ENCODE measurements at places on chromosomes 3 and 15.

DNA sequence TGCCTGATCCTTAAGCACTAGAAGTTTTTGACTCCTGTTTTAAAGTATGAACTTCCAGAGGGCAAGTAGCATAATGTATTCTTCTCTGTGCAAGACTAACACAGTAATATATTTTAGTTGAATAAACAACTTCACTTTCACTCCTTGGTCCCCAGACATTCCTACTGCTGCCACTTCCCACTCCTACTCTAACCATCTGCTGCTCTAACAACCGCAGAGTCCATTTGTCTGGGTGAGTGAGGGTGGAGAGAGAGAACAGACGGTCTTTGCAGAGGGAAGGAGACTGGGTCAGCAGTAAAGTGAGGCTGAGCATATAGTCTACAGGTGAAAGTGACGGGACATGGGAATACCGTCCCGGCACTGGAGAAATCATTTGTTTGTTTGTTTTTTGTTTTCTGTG, 301.0 kb upstream of the SLCO3A1 start:
- no peak for DNase-seq

DNA sequence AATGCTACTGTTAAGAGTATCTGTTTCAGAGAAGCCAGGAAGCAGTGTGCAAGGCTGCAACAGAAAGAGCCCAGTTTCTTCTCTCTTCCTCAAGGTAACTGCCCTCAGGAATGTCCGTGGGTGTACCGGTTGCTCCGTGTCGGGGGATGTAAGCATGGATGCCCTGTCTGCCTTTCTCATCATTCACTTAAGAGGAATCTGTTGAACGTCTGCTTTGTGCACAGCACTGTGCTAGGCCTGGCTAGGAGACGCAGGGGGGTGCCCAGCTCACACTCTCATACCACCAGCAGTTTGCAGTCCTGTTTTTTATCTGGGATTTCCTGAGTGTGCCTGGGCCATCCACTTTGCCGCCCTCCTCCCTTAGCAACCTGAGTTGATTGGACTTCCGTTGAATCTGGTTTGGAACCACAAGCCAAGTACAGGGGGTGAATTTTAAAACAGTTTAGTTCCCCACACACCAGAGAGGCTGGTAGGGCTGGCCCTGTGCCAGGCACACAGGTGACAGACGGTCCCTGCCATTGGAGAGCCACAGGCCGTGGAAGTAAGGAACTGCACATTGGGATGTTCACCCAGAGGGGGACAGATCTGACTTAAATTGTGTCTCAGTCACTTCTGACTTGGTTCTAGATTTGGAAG, 11.2 kb downstream of the BOC start:
- no peak for DNase-seq

GRCh38 chr3:151210676-151211381, 7.8 kb upstream of the GPR171 start:
- no peak for DNase-seq

GRCh38 chr3:111737706-111738086, 121.4 kb upstream of the PHLDB2 start:
- DNase-seq = peak; percentile 95

DNA sequence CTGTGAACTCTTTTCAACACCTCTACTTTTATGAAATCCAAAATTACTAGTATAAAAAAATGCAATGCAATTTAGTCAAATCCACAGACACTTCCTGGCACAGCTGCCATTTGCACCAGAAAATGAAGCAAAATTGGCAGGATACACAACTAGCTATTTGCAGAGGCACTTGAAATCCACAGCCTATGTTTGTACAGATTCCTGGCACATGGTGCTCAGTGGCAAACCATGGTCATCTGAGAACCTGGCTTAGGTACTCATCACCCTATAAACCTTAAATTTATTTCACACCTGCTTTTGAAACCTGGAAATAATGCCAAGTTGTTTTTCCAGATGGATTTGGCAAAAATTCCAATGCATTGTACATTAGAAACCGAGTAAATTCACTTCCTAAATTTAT, 20.2 kb upstream of the PPM1L start:
- DNase-seq = no peak

DNA sequence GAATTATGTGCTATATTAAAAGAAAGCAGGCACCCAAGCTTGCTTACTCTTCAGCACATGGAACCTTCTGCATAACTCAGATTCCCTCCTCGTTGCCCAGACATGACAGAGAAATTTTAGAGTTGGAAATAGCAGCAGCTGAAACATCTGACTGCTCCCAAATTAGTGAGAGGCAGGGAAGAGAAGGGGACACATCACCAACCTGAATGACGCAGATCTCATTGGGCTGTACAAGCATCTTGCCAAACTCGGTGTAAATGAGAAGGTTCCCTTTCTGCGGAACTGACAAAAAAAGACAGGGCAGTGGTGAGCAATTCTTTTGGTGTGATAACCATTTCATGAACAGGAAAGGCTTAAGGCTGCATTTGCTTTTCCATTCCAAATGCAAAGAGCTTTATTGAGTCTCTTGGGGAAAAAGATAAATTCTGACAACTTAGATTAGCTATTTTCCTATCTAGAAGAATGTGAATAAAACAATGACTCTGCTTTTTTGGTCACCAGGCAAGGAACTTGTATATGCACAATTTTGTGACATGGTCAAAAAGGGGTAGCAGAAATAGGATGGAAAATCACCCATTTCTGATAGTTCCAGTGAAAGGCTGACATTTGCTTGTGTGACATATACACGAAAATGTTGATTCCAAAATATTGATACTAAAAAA, 35.1 kb downstream of the HGD start:
- DNase-seq = no peak

DNA sequence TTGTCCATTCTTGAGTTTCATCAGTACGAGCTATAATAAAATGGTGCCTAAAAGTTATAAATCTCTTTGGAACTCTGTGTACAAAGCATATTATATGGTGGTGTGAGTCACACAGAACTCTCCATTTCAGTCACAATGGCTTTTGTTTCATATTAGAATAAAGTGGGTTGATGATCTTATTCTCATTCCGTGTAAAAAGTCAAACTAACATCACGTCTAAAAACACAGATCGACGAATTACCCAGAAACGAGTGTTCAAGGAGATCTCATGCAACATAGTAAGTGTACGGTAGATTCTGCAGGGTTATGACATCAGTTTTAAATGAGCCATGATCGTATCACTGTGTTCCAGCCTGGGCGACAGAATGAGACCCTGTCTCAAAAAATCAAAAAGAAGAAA, 122.4 kb downstream of the FOXP1 start:
- no peak for DNase-seq

GRCh38 chr3:73470860-73471259, 153.9 kb downstream of the PDZRN3 start:
- no peak for DNase-seq

DNA sequence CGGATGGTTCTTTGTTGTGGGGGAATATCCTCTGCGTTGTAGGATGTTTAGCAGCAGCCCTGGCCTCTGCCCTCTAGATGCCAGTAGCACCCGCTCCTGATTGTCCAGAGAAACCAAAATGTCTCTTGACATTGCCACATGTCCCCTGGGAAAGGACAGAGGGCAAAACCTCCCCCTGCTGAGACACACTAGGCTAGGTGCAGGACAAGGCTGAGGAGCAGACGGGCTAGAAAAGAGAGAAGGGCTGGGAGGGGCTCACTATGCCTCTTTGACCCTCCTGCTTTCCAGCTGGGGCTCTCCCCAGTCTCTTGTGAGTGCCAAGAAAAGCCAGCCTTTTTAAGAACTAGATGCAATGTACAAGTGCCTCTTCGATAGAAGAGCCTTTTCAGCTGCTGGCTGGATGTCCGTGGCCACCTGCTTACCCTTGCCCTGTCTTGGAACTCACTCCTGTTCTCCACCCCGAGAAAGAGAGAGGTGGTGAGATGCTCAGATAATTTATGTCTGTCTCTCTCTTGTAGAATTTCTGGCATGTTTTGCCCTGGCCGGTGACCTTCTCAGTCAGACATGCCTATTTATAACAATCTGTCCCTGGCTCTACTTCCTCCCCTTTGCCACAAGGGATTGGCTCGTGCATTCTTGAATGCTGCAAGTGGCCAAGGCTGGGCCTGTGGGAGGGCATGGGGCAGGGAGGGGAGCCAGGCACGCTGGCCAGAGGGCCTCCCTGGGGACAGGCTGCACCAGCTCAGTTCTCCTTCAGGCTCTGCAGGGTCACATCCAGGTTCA, 142.6 kb downstream of the RPLP1 start:
- no peak for DNase-seq

GRCh38 chr15:95511671-95512070, 818.8 kb upstream of the NR2F2 start:
- DNase-seq = peak; percentile 49

GRCh38 chr15:58249646-58250312, 111.6 kb downstream of the AQP9 start:
- DNase-seq = no peak

DNA sequence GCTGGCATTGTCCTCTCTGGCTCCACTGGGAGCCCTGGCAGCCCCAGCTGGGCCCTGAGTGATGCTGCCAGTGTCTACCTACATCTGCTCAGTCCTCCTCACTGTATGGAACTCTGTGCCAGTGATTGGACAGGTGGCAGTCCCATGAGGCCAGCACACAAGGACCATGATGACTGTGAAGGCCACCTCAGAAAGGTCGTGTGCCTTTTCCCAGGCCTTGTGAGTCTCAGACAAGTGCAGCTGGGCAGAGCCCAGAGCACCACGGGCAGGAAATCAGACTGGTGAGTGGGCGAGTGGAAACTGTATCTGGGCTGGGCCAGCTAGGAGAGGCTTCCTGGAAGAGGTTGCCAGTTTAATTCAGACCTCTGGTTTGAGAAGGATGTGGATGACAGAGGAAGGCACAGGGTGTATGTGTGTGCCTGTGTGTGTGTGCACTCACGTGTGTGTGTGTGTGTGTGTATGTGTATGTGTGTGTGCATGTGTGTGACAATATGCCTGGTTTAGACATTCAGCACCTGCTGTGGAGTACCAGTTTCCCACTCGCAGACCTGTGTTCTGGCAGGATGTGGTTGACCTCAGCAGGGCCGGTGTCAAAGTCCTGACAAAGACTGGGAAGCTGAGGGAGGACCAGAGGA, 7.0 kb downstream of the MAPKAPK3 start:
- no peak for DNase-seq

- DNase-seq = peak; percentile 64
Observed at GRCh38 chr3:9946112-9947024, 5.8 kb downstream of the PRRT3 start.

DNA sequence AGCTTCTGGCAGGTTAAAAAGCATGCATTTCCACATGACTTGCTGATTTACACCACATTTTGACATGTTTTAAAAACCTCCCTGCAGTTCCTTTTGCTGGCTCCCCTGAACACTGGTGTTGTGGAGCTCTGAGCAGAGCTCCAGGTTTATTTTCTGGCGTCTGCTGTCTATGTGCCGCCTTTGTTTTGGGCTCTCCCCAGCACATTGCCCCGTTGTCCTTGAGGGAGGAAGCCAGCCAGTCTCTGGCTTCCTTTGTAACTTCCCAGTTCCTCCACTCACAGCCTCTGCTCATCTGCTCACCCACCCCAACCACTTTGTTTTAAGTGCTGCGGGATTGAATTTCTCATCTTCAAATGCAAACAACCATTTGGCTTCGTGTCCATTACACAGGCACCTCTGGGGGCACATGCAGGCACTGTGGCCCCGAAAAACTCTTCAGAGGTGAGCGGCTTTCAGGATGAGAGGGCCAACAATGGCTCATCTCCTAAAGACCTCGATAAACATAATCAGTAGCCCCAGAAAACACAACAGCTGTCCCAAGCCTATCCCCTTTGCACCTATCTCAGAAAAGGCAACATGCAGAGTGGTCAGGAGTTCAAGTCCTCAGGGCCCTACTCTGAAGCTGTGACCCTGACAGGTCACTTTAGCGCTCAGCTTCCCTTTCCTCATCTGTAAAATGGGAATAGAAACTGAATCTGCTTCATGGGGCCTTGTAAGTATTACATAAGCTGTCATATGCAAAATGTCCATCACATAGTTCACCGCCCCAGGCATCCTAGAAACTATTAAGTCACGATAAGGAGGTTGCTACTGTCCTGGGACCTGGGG, 1.3 kb upstream of the MEF2A start:
- no peak for DNase-seq

DNA sequence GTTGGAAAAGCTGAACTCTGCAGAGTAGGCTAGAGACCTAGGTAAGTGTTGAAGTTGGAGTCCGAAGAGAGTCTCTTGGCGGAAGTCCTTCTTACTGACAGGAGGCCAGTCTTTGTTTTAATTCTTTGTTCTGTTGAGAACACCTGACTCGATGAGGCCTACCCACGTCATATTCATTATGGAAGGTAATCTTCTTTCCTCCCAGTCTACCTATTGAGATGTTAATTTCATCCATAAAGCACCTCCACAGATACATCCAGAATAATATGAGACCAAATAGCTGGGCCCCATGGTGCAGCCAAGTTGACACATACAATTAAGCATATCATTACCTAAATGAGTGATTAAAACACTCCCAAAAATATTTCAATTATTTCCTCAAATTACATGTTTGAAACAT, 515.5 kb downstream of the CADM2 start:
- DNase-seq = no peak

DNA sequence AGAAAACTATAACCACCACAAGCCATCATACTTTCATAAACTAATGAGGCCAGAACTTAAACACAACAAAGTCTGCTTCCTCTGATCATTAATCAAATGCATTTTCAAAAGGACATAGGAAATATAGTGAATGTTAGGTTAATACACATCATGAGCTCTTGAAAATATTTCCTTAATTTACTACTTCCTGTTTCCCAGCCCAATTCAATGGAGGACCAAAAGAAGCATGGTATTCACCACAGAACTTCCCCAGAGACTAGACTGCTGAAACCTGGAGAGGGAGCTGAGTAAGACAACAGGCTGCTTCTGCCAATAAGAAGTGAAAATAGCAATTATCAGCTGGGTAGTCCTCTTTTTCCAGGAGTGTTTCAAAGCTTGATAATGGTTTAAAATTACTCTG, 250.3 kb downstream of the ULK4 start:
- DNase-seq = peak; percentile 53

All from fibroblast of skin of left biceps (primary cell).